ENCODE measurements at places on chromosomes 6 and 20.

DNA sequence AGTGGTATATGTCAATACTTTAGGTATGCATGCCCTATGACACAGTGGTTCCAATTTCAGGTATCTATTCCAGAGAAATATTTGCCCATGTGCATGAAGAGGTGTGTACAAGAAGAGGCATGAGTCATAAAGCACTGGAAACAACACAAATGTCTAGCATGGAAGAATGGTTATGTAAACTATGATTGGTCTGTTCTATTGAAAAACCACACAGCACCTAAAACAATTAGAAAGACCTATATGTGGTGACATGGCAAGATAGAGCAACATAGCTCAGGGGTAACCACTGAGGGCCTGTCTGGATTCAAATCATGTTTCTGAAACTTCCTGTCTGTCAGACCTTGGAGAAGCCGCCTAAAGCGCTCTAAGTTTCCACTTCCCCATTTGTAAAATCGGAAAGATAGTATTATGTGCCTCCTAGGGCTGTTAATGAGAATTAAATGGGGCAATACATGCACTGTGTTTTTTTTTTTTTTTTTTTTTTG lies 76.0 kb upstream of the SHLD1 start:
- no peak for DNase-seq

GRCh38 chr6:41255638-41256246 lies 27.6 kb downstream of the TREML4 start:
- no peak for DNase-seq

- no peak for DNase-seq
Observed at GRCh38 chr6:76771059-76771634, 692.1 kb downstream of the HTR1B start.

GRCh38 chr6:135181333-135182070 lies 394 bp downstream of the MYB start:
- no peak for DNase-seq

DNA sequence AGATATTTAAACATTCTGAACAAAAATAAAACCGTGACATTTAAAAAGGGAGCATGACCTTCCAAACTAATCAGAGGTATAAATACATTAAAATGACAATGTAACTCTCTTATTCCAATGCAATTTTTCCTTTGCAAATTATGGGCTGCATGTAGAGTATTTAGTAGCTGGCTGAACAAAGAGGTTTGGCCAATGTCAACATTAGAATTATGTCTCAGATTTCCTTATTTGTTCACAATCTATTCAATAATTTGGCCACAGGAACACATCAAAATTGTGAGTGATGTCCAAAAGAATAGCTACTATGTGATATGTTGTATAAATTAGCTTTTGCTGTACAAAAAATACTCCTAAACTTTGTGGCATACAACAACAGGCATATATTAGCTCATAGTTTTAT lies 580.0 kb upstream of the MARCKS start:
- no peak for DNase-seq

GRCh38 chr6:145948328-145948727 lies 15.8 kb downstream of the SHPRH start:
- peak; percentile 13 for DNase-seq

DNA sequence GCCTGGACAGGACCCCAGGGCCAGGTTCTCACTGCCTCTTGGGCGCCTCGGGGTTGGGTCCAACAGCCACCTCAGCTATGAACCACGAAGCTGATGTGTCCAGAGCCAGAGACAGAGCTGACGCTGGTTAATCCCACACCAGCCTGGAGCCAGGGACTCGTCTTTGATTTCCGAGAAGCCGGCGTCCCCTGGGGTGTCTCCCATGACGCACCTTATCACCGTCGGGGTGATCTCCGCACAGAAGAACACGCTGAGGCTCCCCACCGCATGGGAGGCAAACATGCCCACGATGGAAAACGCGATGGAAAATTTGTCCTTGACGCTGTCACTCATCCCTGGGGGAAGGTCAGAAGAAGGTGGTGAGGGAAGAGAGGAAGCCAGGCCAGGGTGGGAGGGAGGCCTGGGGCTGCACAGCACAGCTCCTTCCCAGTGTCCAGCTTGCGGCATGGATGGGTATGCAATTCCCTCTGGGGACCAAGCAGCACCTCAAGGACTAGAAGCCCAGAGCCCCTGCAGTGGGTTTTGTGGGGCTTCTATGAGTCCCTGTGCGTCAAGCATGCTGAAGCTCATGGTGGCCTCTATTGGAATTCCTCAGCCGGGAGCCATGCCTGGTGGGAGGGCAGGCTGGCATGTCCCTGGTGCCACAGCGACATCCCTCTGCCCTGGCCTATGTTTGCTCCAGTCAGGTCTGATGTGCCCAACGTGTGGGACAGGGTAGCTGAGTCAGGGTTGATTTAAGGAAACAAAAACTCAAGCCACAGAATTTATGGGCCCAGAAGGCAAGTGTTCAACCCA lies 25.1 kb downstream of the PSMG4 start:
- no peak for DNase-seq

Data from fibroblast of skin of abdomen (primary cell).